AG09319 (cell line): ENCODE measurements at places on chromosomes 16 and 17.

GRCh38 chr16:62883509-62883908 lies 847.3 kb upstream of the CDH8 start:
- DNase-seq: no peak

- DNase-seq: no peak
Measured at GRCh38 chr17:47840001-47840741, 902 bp downstream of the SCRN2 start.

GRCh38 chr16:74778646-74779045 lies 4.0 kb upstream of the FA2H start:
- DNase-seq: no peak

- DNase-seq: no peak
Measured at GRCh38 chr17:34979153-34979552, 1.2 kb upstream of the LIG3 start.

DNA sequence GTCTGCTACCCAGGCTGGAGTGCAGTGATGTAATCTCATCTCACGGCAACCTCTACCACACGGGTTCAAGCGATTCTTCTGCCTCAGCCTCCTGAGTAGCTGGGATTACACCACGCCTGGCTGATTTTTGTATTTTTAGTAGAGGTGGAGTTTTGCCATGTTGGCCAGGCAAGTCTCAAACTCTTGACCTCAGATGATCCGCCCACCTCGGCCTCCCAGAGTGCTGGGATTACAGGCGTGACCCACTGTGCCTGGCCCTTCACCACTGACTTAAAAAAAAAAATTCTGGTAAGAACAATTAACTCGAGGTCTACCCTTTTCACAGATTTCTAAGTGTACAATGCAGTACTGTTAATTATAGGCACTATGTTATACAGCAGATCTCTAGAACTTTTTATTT lies 279.4 kb downstream of the PARN start:
- no peak for DNase-seq

DNA sequence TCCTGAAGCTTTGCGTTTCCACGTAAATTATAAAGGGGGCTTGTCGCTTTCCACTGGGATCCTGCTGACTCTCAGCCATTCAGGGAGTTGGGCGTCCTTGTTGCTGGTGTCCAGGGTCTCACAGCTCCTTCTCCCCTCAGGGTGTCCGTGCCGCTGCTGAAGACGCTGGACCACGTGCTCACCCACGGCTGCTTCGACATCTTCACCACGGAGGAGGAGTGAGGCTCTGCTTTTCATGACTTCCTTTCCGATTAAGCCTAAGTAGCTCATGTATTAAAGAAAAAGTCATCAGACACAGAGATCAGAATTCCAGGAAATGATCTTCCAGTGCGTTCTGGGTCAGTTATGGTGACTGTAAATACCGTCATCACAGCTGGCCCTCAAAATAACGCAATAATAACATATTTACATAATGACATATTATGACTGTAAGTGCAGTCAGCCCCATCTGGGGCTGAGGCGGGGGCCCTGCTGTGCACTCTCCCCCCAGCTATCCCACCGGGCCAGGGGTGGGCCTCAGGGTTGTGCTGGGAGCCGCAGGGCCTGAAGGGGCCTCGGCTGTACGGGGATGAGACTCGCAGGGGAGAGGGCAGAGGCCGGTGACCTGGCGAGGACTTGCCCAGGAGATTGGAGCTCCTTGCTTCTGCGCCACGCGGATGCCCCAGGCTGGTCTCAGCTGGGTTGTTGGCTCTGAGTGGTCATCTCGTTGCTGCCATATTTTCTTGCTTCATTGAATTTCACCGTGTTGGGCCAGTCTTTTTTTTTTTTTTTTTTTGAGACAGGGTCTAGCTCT lies 92.9 kb upstream of the ZNF750 start:
- peak; percentile 55 for DNase-seq

DNA sequence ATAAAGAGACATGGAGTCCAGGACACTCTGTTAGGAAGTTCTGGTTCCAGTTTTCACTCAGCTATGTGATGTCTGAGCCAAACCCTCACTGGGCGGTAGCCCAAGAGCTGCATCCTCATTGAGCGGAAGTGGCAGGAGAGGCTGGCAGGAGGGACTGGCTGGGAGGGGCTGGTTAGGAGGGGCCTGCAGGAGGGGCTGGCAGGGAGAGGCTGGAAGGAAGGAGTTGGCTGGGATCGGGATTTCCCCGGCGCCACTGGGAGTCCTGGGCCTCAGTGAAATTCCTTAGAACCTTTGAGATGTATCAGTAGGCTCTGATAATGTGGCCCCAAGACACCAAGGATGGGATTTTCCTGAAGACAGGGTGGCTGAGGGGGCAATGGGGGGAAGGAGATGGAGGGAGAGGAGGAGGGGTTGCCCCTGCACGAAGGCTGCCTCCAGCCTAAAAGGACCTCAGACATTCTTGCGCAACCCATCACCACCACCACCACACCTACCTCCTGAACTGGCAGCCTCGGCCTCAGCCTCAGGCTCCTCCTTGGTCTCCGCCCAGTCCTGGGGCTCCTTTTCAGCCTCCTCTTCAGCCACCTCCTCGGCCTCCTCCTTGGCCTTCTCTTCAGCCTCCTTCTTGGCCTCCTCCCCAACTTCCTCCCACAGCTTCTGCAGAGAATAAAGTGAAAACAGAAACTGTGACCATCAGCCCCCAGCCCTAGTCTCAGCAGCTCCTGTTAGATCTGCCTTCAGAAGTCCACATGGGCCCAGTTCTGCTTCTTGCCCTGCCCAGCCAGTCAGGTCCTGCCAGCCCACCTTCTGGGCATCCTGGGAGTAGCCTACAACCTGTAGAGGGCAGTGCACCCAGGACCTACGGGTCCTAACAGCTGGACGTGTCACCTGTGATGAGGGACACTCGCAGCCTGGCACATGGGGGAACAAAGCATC lies 31.7 kb downstream of the CNGB1 start:
- DNase-seq: peak; percentile 76
